ENCODE measurements at places on chromosomes 12 and 14.

DNA sequence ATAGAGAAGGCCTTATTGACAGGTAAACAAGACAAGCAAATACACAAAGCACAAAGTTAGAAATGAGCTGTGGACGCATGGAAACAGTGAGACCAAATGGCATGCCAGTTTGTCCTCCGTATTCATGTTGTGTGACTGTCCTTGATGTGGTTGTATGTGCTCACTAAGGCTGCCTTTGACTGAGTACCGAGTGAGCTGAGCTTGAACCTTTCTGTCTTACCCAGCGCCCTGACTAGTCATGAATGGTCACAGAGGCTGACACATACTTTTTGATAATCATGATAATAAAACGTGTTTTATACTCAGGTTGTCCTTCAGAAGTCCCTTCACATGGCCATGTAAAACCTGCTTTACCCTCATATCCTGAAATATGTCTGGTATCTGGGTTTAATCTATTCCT lies 553 bp upstream of the CATSPERB start:
- no peak for DNase-seq

DNA sequence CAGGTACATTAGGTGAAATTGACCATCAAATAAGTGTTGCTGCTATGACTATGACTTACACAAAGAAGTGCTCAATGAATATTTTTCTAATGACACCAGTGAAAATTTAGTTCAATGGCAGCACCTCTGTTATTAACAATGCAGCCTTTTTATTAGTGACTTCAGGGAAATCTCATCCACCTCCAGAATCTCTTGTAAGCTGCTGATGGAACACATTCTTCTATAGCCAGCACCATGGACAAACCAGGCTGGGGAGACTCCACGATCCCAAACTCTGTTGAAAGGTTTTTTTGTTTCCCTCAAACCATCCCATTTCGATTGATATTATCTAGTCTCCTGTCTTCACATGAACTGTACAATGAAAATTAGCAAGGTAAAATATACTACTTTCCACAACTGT lies 265.9 kb downstream of the ITPR2 start:
- no peak for DNase-seq

GRCh38 chr12:87439990-87440827 lies 589.0 kb downstream of the C12orf50 start:
- DNase-seq = no peak

- DNase-seq = no peak
Measured at GRCh38 chr12:45816652-45817051, 87.1 kb downstream of the ARID2 start.

GRCh38 chr14:80385336-80385735 lies 174.0 kb upstream of the DIO2 start:
- no peak for DNase-seq

- DNase-seq = no peak
Measured at GRCh38 chr12:32309811-32310736, 89.3 kb upstream of the FGD4 start.

- DNase-seq = peak; percentile 88
Measured at GRCh38 chr12:68568922-68569569, 41.7 kb upstream of the RAP1B start.

DNA sequence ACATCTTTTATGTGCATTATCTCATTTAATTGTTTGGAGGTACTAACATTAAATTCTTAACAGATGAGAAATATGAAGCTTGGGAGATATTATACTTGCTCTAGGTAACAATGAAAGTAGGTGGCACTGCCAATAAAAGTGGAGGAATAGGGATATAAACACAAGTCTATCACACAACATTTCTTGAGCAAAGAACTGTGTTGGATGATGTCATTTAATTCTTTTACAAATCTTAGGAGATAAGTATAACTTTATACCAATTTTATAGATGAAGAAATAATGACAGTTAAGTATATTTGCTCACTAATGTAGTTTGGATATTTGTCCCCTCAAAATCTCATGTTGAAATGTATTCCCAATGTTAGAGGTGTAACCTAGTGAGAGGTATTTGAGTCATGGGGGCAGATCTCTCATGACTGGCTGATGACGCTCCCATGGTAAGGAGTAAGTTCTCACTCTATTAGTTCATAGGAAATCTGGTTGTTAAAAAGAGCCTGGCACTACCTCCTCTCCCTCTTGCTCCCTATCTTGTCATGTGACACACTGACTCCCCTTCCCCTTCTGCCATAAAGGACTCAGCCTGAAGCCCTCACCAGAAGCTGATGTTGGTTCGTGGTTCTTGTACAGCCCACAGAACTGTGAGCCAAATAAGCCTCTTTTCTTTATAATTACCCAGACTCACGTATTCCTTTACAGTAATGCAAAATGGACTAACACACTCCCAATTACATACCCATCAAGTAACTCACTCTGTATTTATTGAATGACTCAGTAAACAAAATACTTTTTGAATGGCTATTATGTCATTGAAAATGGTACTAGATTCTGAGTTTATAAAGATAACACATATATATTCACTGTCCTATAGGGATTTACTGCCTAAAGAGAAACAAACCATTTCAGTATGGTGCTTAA lies 146.8 kb upstream of the KITLG start:
- no peak for DNase-seq

- no peak for DNase-seq
Measured at GRCh38 chr12:91722072-91722471, 423.6 kb downstream of the BTG1 start.

GRCh38 chr12:5631497-5631896 lies 199.6 kb downstream of the NTF3 start:
- no peak for DNase-seq

Data from NCI-H2029 (cell line).